Kidney epithelial cell (primary cell): ENCODE measurements at places on chromosomes 4 and X. TPM values are rescaled to one million over a fixed set of nuclear protein-coding genes. Genes with fewer than 3 reads are reported as not detected.

- no peak for DNase-seq
These were observed 50.7 kb upstream of the KIT start for GRCh38 chr4:54607067-54607466.

DNA sequence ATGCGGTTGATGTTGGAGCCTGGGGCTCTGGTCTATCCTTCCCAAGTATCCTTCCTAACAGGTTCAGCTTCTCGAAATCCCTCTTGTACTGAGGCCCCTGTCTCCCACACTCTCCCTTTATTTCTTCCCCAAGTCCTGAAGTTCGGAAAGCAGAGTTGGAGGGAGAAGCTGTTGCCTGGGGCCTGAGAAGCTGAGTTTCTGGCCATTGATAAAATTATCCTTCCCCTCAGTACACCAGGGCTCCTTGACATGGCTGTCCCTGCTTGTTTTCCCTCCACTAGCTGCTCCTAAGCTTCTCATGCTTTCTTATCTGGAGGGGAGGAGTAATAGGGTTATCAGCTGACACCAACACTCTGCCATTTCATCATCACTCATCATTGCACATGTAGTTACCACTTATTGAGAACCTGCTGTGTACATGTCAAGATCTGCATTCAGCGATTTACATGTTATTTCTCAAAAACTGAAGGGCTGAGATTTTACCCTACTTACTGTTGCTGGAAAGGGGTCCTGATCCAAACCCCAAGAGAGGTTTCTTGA, 58.0 kb downstream of the FUNDC1 start:
- no peak for DNase-seq

GRCh38 chrX:2910109-2910508, 19.0 kb downstream of the ARSD start:
- no peak for DNase-seq

- DNase-seq, result no peak
These were observed 27.8 kb upstream of the ACSL4 start for GRCh38 chrX:109760922-109761250.

DNA sequence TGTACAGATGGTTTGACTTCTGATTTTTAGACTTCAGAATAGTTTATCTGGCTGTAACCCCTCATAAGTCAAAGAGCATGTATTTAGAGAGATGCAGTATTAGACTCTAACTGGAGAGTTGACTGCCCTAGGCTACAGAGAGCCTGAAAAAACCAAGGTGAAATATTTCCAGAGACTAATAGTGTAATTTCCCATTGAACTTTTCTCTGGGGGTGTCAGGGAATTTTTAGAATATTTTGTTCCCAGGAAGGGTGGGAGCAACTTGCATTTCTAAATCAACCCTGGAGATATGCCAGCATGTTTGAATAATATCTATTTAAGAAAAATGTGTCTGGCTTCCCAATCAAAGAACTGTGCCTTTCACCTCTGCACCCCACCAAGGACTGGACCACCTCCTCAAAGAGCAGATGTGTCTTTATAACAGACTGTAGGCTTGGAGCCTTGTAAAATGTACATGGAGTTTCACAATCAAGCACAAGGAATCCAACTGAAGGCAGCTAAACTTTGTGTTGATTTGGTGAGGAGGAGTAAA, 2.0 kb downstream of the ANXA3 start:
- no peak for DNase-seq

DNA sequence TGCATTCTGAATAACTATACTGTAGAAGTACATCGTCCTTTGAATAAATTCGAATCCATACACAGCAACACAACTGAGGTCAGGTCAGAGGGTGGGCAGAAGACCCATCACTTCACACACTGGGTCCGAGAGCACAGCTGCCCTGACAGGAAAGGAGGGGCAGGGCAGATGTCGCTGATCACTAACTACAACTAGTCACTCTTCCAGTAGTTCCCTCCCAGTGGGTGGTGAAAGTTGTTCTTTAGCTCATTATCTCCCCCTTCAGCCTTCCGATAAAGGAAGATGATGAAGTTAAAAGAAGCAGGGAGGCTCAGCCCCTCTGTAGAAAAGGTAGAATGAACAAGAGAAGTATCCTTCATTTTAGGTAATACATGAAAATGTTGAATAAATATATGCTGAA, 278.9 kb downstream of the INPP4B start:
- DNase-seq, result no peak

DNA sequence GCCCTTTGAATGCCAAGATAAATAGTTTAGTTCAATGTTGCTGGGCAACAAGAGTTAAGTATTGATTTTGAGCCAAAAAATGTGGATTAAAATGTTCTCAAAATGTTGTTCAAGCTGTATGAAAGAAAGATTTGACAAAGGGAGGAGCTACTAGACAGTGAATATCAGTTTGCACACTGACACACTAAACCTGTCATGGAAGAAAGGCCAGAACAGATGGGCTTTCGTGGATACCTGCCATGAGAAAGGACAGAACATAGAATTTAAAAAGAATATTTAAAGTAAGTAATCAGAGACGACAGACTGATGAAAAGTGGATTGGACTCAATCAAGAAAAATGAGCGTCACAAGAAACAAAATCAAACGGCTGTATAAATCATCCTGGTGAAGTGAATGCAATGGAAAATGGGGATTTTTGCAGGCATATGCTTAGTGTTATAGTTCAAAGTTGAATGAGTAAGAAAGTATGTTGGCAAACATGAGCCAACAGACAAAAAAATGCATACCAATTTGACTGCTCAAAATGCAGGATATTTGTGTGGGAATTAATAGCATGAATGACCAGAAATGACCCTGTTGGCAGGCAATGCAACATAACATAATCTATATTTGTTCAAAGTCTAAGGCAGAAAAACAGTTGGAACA, 7.4 kb downstream of the PCDH18 start:
- no peak for DNase-seq

DNA sequence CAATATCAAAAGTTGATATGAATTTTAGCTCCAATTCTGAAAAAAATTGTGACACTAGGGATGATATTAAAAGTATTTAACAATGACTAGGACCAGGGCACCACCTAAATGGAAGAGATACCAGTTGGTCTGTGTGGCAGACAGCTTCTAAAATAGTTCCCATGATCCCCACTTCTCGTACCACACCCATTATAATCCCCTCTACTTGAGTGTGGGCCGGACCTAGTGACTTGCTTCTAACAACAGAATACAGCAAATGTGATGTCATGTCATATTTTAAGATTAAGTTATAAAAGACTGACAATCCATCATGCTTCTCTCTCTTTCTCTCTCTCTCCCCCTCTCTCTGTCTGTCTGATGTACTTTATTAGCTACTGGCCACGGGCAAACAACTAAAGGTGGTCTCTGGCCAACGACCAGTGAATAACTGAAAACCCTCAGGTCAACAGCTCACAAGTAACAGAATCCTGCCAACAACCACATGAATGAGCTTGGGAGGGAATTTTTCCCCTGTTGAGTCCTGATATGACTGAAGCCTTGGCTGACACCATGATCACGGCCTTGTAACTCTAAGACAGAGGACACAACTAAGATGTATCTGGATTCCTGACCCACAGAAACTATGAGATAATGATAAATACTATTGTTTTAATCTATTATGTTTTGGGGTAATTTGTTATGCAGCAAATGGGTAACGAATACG, 34.4 kb downstream of the FAM13A start:
- no peak for DNase-seq

- DNase-seq, result no peak
These were observed 3.3 kb upstream of the BBS7 start for GRCh38 chr4:121873604-121874003.

DNA sequence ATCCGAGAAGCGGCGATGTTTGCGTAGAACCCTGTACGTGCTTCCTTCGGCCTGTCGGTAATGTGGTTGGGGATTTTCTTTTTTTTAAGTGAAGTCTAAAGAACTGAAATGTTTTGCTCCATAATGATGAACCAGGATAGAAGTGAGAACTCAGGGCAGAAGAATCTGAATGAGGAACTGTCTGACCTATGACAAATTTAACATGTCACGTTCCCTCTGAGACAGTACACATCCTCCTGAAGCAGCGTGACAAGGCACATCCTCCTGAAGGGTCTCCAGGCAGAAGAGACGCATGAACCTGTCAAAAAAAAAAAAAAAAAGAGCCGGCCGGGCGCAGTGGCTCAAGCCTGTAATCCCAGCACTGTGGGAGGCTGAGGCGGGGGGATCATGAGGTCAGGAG, 6.2 kb downstream of the CSF2RA start:
- DNase-seq, result no peak

DNA sequence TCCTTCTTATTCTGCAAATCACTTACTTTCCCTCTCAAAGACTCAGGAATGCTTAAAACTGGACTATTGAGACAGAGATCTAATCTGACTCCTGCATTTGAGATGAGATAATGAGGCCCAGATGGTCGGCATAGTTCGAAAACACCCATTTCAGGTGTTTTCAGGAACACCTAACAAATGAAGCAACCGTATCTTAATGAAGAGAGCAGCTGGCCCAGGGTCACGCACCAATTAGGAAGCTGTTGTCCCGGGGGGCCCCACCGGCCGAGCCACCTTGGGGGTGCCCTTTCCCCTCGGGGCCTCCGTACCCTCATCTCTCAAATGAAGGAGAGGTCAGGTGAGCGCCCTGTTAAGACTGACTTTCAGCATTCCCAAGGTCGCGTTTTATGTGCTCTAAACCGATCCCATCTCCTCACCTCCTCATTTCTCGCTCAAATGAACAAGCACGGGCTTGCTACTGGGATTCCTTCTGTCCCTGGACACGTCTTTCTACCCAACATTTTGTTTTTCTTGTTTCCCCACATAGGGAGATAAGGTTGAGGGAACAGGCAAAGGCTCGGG, 824 bp downstream of the LRPAP1 start:
- DNase-seq, result no peak

CDX4 gene
- not detected in 2 replicates for total RNA-seq
